Spleen (tissue), 13 donors: ENCODE measurements at places on chromosomes 2 and 18. TPM values are rescaled to one million over a fixed set of nuclear protein-coding genes. Genes with fewer than 3 reads are reported as not detected.

SCN9A gene
- total RNA-seq: 18.7 TPM

ANKRD62 gene
- not detected for total RNA-seq

- DNase-seq: no peak
- no peak overlapping the region for H3K27ac ChIP-seq
- no peak overlapping the region for H3K4me3 ChIP-seq
- no peaks in the 10 kb centered on the region for H3K27me3 ChIP-seq
- H3K4me1 ChIP-seq: no peaks in the 10 kb centered on the region
These were observed 220.1 kb downstream of the MYCN start for GRCh38 chr2:16160281-16161084.

- no peak overlapping the region for H3K27ac ChIP-seq
These were observed 62.6 kb downstream of the TRAPPC8 start for GRCh38 chr18:31880186-31880898.

DNA sequence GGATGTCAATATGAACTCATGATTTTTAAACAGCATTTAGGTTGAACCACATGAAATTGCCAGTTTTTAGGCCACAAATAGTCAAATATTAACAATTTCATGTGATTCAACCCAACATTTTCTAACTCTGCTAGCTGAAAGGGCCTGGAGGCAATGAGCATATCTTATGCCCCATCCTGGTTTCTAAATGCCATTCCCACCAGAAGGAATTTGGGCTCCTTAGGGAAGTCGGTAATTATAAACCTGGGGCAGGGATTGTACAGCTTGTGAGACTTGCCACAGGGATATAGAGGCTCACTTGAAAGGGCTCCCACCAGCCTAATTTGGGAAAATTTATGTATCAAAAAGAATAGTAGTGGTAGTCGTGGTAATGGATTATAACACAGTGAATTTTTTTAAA is 178.4 kb upstream of the ALPP start:
- no peaks in the 10 kb centered on the region for H3K27me3 ChIP-seq
- no peak overlapping the region for H3K4me3 ChIP-seq
- no peak for DNase-seq
- no peaks in the 10 kb centered on the region for H3K4me1 ChIP-seq
- peaks cover 44% of the 10 kb centered on the region for H3K36me3 ChIP-seq

DNA sequence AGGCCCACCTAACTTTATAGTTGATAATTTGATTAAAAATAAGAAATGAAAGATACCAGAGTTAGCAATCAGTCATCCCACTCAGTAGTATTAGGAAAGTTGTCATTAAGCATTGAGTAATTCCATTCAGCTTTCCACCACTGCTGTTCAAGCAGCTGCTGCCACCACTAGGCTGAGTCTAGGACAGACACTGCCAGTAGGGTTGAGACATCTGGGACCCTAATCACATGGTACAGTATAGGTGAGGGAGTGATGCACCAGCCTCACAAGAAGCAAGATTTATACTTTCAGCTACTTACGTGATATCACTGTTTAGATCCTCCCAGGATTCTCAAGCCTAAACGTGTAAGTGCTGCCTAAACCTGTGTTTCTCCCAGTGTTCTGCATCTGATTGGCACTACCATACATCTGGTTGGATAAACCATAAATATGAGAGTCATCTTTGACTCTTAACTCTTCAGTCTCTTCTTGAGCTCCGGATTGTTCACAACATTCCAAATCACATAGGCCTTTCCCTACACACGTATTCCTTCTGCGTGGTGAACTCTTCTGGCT is 3.2 kb downstream of the UBXN4 start:
- peaks cover 5% of the 10 kb centered on the region for H3K36me3 ChIP-seq
- DNase-seq: peak; percentile 29
- H3K4me3 ChIP-seq: no peak overlapping the region
- H3K4me1 ChIP-seq: peaks cover 41% of the 10 kb centered on the region
- no peaks in the 10 kb centered on the region for H3K27me3 ChIP-seq

CROCC2 gene
- total RNA-seq: 0.77 TPM

GRCh38 chr2:100835006-100835659 is 15.2 kb downstream of the NPAS2 start:
- DNase-seq: no peak
- no peak overlapping the region for H3K4me3 ChIP-seq
- no peaks in the 10 kb centered on the region for H3K27me3 ChIP-seq
- H3K27ac ChIP-seq: no peak overlapping the region
- H3K4me1 ChIP-seq: no peaks in the 10 kb centered on the region
- H3K36me3 ChIP-seq: no peaks in the 10 kb centered on the region

GRCh38 chr18:3530807-3531206 is 80.8 kb downstream of the TGIF1 start:
- peaks cover 8% of the 10 kb centered on the region for H3K4me1 ChIP-seq
- no peak for DNase-seq
- H3K27me3 ChIP-seq: no peaks in the 10 kb centered on the region
- no peaks in the 10 kb centered on the region for H3K36me3 ChIP-seq
- no peak overlapping the region for H3K4me3 ChIP-seq

GALR1 gene
- not detected for total RNA-seq
